ENCODE measurements at places on chromosomes 3 and 15.

DNA sequence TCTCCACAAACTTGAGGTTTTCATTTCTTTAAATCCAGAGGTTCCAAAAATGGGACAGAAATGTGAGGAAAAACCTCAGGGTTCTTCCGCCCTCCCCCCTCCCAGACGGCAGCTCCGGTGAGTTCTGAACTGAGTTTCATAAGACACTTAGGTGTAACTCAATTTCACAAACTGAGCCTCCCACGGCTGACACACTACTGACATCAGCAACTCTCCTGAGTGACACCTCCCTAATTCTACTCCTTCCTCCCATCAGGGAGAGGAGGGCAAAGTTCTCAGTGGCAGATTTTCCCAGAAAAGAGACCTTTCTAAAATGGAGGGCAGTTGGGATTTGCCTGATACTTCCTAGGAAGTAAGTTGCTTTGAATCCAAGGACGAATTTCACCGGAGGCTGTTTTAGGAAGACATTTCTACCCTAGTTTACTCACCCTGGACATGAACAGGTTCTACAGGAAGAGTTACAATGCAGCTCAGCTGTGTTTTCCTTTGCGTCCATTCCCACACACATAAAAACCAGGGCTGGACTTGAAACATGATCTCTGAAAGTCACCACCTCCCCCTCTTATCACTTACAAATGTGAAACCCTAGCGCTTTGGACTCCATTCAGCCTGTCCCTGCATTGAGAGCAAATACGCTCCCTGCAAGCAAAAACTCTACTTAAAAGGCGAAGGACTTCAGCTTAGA, 78.1 kb upstream of the LMOD3 start:
- no peak for DNase-seq

DNA sequence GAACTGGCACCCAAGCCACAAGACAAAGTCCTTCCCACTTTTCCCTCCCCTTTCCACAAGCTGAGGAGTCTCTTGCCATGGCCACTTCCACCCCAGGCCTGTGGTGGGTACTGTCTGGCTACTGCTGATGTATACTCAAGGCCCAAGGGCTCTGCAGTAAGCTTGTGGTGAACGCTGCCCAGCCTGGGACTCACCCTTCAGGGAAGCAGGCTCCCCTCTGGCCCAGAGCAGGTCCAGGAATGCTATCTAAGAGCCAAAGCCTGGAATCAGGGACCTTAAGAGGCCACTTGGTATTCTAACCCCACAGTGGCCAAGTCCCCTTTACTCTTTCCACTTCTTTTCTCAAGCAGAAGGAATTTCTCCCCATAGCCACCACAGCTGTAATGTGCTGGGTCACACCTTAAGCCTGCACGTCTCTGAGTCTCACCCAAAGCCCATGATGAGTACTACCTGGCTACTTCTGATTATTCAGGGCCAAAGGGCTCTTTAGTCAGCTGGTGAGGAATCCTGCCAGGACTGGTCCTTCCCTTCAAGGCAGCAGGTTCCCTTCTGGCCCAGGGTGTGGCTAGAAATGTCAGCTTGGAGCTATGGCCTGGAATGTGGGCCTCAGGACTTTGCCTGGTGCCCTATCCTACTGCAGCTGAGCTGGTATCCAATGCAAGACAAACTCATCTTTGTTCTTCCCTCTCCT, 4.0 kb downstream of the PATL2 start:
- DNase-seq, result no peak

DNA sequence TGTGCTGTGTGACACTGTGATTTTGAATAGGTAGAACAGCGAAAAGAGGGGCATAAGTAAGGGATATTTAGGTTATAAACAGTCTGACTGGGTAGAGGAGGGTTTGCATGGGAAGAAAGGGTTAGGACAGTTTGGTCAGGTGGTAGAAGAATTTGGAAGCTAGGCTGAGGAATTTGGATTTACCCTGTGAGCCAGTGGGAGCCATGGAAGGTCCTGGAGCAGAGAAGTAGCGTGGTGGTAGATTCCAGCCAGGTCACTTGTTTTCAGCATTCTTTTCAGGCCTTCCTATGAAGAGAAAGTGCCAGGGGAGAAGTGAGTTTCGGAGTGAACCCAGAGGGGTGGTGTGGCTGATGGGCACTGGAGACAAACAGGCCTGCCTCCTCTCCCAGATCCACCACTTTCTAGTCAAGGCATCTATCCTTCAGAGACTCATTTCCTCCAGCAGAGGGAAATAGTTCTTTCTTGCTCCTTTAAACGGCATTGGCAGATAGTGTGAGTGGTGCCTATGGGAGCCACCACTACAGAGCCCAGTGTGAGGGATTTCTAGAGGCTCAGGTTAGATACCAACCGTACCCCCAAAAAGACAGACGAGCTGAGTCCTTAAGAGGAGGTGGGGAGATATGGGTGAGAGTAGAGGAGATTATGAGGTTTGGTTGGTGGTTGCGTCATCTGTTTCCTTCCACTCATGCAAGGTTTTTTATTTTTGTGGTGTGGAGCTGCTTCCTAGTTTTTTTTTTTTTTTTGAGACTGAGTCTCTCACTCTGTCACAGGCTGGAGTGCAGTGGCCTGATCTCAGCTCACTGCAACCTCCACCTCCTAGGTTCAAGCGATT, 21.2 kb downstream of the PXK start:
- no peak for DNase-seq

- no peak for DNase-seq
Measured at GRCh38 chr3:132222868-132223538, 94.2 kb upstream of the ACP3 start.

DNA sequence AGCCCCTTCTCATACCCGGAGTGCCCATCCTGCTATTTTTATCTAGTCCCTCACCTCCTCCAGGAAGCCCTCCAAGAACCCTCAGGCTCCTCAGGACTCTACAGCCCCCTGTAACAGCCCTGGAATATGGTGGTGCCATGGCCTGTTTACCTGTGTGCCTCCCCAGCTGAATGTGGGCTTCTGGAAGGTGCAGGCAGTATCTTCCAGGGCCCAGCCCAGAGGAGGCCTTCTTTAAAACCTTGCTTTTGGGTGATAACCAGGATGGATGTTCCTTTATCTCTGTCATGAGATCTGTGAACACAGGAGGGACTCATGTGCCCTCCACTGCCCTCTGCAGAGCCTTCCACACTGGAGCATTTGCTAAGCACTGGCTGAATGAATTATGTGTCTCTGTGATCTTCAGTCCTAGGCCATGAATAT, 36.7 kb upstream of the MRPS22 start:
- DNase-seq, result no peak

GRCh38 chr3:73548436-73548835, 76.3 kb downstream of the PDZRN3 start:
- no peak for DNase-seq

DNA sequence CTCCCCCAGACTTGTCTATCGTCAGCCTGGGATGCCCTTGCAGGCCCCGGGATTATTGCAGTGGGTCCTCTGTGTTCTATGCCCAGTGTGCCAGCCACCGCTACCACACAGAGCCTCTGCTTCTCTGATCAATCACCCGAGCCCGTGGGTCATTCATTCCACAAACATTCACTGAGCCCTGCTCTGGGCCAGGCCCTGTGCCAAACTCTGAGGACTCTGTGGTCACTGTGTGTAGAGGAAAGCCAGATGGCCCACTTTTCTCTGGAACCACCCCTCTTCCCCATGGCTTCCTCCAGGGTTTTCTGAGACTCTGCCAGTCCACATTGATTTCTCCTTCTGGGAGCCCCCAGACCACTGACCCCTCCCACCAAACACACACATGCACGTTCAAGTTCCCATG, 55.5 kb downstream of the BSN start:
- DNase-seq, result no peak

GRCh38 chr3:172680684-172681083, 30.2 kb downstream of the NCEH1 start:
- no peak for DNase-seq

DNA sequence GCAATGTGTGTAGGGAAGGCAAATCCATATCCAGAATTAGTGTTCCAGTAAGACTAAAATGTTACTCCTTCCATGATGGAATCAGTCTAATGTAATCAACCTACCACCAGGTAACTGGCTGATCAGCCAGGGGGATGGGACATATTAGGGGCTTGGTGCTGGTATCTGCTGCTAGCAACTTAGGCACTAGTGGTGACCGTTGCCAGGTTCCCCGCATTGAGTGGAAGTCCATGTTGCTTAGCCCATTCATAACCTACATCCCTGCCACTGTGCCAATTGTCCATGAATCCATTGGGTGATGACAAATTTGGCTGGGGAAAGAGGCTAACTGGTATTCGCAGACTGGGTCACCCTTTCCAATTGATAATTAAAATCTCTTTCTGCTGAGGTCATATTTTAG, 212.2 kb upstream of the ROBO1 start:
- DNase-seq, result no peak

- peak; percentile 38 for DNase-seq
Measured at GRCh38 chr15:79002581-79002980, 57.7 kb upstream of the CTSH start.

DNA sequence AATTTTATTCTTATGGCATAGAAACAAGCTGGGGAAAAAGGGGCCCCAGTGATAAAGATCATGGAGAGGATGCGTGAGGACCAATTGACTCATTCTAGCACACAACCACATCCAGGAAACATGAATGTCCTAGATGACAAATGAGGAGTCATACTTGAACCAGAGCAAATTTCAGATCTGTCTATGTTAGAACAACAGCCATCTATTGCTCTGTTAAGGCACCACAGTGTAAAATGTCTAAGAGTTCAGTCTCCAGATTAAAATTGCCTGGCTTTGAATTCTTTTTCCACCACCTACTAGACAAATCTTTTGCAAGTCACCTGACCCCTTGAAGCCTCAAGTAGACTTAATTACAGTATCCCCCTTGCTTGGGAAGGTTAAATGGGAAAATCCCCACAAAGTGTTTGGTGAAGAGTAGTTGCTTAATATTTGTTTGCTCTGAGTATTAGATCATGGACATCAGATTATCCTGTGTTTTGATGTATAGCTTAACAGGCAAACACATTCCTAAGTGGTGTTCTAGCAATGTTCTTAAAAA, 258.7 kb upstream of the TGFBR2 start:
- DNase-seq, result peak; percentile 33

All from H54 (cell line).